ENCODE measurements at places on chromosomes 13 and 19.
A peak's percentile ranks its signal among the peaks of the same experiment; 100 is the strongest.

- no peak for DNase-seq
Measured at GRCh38 chr13:65133094-65133493, 2097.0 kb downstream of the PCDH9 start.

GRCh38 chr19:48443256-48443655 is 2.5 kb upstream of the GRWD1 start:
- peak; percentile 64 for DNase-seq

DNA sequence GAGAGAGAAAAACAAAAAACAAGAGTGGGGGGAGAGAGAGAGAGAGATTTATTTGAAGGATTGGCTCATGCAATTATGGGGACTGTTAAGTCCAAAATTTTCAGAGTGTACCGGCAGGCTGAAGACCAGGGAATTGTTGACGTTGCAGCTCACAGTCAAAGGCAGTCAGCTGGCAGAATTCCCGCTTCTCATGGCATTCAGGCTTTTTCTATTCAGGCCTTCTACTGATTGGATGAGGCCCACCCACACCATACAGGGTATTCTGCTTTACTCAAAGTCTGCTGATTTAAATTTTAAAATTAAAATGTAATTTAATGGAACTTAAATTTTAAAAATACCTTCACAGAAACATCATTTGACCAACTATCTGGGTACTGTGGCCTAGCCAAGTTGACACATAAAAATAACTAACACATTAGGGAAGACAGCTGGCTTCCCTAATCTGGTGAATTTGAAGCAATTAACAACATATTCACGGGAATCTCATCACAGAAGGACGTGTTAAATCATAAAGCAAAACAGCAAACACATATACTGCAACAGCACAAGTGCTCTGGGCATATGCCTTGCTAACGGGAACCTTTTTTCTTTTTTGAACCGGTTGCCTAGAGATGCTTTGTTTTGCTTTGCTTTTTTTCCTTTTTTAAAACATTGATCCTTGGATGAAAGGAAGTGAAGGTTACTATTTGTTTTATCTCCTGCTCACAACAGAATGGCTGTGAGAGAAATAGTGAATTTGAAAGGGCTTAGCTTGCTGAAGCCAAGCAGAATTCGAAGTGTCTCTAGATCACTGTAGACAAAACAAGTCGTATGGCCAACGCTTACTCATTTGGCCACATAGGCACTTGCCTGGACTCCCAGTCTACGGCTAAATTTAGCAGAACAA is 505.1 kb downstream of the IRS2 start:
- DNase-seq: no peak

DNA sequence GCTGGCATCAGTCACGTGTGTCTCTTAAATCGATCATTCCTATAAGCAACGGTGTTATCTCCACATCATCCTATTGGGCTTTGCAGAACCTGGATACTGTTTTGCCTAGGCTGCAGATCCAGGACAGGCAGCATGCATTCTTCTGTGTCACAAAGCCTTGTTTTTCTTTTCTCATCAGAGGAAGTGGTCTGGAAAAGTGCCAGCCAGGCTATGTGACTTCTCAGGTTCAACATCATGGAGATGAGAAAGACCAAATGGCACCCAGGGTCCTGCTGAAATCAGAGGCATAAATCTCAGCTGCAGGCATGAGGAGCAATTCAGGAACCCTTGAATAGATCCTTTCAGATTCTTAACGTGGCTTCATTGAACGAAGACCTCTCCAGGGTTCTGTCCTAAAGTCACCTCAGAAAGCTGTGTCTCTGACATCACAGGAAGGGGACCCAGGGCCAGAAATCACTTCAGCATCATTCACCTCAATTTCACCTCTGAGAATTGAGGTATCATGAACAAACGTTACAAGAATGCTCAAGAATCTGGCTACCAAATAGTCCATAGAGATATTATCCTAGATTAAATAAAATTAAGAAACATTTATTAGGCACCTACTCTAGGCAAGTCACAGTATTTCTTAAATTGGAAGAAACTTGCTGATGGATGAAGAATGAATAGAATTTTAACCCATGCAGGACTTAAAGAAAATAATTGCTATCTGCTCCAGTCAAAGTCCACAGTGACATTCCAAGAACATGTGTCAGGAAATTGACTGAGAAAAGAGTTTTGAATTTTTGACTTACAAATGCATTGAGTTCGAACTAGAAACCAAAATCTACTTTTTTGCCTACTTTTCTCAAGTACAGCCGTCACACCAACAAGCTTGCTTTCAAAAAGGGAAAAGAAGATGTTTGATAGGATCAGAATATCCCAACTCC is 124.1 kb downstream of the COG6 start:
- no peak for DNase-seq

All from H7 (cell line).